SK-N-DZ (cell line): ENCODE measurements at places on chromosomes 12 and 14.

DNA sequence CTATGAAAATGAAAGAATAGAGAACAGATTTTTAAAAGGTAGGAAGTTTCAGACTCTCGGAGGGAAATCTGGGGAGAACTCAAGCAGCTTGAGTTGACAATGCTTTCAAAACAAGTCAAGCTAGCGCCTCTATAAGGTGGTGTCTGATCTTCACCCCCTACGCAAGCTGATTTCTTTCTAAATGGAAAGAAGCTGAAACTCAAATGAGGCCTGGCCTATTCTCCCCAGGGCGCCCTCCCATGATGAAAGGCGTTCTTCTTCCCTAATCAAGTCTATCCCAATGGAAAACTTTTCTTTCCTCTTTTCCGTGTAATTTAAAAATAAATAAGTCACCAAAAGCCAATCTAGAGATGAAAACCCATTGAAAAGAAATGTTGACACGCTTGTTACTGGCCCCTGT lies 20.6 kb downstream of the PTHLH start:
- DNase-seq: no peak

GRCh38 chr14:24162093-24162492 lies 1.0 kb downstream of the IRF9 start:
- no peak for DNase-seq

DNA sequence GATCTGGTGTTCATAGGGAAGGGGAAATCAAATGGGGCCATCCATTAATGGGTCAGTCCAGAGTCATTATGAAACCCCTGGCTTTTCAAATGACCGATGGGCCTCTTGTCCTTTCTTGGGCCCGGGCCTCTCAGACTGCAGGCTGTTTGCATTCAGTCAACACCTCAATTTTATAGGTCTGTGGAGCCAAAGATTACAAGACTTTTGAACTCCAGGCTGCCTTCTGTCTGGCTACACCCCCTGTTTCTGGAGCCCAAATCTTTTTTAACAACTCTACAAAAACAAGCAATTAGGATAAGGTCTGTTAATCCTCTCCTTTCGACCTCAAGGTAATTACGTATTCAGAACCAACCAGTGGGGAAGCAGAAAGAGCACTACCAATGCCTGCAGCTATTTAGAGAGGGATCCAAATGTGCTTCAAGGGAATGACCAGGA lies 35.6 kb downstream of the DUSP6 start:
- no peak for DNase-seq

DNA sequence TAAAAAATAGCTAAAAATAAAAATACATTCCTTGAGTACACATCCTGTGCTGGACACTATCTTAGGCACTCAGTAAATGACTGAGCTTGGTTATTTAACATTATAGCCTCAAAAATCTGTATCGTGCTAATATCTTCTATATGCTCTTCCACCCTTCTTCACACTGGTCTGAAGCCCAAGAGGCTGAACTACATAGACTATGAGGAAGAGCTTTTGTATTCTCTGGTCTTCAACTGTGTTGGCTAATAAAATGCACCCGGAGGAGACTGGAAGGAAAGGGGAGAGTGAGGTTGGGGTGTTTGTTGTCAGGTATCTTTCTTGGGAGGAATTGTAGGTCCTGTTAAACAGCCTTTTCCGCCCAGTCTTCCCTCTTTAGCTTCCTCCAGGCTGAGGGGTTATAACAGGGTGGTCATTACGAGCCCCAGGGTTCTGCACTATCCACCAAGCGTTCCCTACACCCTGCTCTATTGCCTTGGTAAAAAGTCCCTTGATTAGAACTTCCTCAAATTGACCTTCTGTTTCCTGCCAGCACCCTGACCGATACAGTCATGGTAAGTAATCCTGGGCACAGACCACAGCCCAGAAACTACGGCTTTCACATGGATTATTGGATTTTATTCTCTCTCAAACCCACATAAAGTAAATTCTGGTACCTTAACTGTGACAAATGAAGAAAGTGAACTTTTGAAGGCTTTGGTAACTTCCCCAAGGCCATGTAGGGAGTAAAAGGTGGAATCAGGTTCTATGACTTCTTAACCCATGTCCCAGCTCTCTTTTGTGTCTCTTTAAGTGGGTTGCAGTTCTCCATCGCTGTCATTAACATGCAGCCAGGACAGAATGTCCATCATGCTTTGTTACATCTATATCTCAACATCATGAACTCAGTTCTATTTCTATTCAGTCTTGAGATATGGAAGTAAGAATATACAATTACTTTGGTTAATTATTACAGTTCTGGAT lies 71.3 kb downstream of the PTHLH start:
- no peak for DNase-seq

GRCh38 chr12:63814146-63814772 lies 30.2 kb upstream of the SRGAP1 start:
- no peak for DNase-seq

- DNase-seq: no peak
Observed at GRCh38 chr12:101002696-101003419, 207.2 kb downstream of the SLC5A8 start.

DNA sequence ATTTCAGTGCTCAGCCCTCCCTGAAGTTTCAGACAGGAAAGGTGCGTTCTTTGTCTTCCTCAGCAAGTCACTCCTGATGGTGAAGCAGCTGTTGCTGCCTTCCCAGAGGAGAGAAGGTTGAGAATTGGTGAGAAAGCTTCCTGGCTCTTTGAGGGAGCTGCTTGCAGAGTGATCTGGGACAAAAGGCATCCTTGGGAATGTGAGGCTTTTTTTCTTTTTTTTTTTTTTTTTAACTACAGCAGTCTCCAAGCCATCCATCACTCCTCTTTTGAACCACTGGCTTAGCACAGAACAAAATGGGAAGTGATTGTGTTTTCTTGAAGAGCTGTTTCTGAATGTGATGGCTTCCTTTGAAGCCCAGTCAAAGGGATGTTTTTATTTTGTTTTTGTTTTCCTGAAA lies 120.4 kb upstream of the LRIG3 start:
- no peak for DNase-seq

DNA sequence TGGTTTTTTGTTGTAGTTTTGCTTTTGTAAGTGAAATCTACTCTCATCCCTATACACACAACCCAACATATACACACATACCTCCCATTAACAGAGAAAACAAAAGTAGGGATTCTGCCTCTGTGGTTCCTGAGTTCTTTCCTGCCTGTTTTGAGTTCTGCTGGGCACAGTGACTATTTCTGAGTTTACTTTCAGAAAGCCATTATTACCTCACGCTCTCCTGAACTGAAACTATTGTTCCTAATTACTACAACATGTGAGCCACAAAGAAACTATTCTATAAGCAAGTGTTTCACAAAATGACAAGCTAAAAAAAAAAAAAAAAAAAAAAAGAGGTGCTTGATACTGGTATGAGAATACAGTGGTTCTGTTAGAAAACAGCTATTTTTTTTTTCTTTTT lies 110.9 kb downstream of the ALG10B start:
- DNase-seq: no peak

GRCh38 chr12:126383506-126383905 lies 1318.3 kb downstream of the AACS start:
- no peak for DNase-seq

DNA sequence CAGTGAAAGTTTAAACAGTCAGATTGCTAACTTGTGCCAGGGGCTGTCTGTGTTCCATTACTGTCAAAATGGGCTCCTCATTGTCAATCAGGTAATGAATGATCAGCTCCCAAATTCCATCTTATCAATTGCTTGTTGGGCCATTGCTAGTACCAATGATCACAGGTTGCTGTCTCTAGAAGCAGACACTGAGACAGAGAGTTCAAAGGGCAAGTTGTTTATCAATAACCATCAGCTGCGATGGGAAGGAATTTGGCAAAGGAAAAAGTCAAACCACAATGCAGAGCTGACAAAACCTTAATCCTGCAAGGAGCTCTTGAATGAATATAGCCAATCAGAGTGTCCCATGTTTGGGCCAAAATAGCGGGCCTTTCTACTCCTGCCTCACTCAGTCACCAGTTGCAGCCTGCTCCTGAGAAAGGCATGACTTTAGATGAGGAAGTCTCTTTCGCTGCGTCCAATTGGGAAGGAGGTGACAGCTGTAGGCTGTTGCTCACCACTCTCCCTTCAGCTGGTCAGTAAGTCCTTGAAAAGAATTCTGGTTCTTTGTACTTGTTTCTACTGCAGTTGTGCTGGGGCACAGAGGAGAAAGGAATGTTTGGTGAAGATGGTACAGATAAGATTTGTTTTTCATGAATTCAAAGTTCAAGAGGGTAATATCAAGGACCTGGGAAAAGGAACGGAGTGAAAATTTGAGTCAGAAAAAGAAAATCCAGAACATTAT lies 179.2 kb upstream of the PDE3A start:
- DNase-seq: peak; percentile 42

- DNase-seq: no peak
Observed at GRCh38 chr12:24798335-24798734, 150.6 kb downstream of the BCAT1 start.

- DNase-seq: no peak
Observed at GRCh38 chr14:31223331-31223730, 15.7 kb upstream of the HECTD1 start.

- peak; percentile 62 for DNase-seq
Observed at GRCh38 chr12:104680070-104680469, 223.3 kb downstream of the CHST11 start.

DNA sequence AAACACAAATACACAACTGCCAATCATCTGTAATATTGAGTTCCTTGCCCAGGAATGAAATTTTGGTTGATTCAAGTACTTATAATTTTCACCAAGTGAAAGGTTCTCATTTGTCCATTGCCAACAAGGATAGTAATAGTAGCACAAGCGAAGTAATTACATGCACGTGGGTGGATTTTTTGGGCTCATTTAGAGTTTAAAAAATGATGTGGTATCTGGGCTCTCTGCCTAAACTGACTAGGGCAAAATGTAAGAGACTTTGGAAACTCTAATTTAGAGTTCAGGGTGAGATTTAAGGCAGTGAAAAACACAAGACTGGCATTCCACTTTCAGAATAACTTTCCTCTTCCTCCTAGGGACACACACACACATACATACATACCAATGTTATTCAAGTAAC lies 111.7 kb downstream of the MYRFL start:
- no peak for DNase-seq

- DNase-seq: no peak
Observed at GRCh38 chr12:48110691-48111311, 4.9 kb upstream of the SENP1 start.

- DNase-seq: no peak
Observed at GRCh38 chr12:50401500-50402081, 906 bp downstream of the LARP4 start.

GRCh38 chr12:69566603-69567002 lies 18.7 kb upstream of the CCT2 start:
- DNase-seq: no peak

DNA sequence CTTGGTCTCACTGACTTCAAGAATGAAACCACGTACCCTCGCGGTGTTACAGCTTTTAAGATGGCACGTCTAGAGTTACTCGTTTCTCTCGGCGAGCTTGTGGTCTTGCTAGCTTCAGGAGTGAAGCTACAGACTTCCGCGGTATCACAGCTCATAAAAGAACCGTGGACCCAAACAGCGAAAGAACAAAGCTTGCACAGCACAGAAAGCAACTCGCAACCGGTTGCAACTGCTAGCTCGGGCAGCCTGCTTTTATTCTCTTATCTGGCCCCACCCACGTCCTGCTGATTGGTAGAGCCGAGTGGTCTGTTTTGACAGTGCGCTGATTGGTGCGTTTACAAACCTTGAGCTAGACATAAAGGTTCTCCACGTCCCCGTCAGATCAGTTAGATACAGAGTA lies 4.2 kb upstream of the CLEC4C start:
- no peak for DNase-seq

DNA sequence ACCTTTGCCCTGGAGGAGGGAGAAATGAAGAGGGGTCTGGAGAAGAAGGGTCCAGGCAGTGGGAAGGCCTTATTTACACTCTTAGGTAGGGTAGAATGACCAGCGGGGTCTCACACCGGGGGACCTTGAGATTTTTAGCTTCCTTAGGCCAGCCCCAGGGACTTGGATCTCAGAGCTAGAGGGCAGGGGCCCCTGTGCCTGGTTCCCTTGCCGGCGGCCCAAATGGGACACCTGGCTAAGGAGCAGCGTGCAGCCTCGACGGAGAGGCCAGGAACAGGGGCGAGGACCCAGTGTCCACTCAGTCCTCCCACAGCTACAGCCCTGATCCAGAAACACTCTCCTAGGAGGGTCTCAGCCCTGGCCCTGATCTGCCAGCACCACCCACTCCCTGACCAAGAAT lies 41.8 kb downstream of the DIO3 start:
- no peak for DNase-seq

DNA sequence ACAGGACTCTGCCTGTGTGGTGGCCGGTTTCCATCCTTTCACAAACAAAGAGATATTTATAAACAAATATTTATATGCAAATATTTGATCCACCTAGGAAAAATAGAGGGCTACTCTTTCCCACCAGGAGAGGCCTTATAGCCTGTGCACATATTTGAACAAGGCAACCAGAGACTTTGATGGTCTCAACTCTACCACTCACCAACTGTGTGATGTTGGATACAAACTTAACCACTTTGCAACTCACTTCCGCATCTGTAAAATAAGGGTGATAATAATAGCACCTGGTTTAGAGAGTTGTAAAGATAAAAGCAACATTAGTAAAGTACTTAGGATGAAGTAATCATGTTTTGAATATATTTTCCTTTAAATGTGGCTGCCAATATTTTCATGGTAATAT lies 1.5 kb upstream of the CLEC12A start:
- no peak for DNase-seq

- no peak for DNase-seq
Observed at GRCh38 chr14:82905762-82906161, 1372.1 kb upstream of the SEL1L start.

DNA sequence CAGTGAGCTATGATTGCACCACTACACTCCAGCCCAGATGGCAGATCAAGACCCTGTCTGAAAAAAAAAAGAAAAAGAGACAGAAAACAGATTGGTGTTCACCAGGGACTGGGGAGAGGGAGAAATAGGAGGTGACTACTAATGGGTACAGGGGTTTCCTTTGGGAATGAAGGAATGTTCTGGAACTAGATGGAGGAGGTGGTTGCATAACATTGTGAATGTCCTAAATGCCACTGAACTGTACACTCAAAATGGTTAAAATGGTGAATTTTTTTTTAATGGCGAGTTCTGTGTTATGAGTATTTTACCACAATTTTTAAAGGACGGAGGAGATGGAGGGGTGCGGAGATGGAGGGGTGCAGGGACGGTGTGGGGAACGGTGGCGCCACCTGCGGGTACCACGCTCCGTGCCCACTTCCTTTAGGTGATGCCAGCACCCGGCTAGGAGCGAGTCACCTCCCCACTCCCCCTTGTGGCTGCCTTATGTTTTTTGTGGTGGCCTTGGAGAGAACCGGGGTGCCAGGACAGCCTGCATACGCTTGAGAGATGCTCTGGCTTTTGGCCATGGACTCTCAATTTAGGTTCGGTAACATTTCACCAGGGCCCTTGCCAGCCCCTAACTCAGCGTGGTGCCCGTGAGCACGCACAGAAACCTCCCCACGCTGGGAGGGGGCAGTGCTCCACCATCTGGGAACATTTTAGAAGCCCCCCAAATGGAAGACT lies 16.1 kb downstream of the UBC start:
- DNase-seq: no peak

GRCh38 chr14:36271222-36271621 lies 49.2 kb downstream of the MBIP start:
- no peak for DNase-seq

GRCh38 chr12:112236386-112236785 lies 111.0 kb downstream of the TRAFD1 start:
- DNase-seq: no peak
